ENCODE measurements at places on chromosomes 6 and 20. TPM values are rescaled to one million over a fixed set of nuclear protein-coding genes. Genes with fewer than 3 reads are reported as not detected.
A peak's percentile ranks its signal among the peaks of the same experiment; 100 is the strongest.

BNIP5 gene
- polyA plus RNA-seq: not detected

- DNase-seq: peak; percentile 98
- H3K4me3 ChIP-seq: no peak overlapping the region
- peak overlapping the region; percentile 84 for H3K27ac ChIP-seq
- no peaks in the 10 kb centered on the region for H3K36me3 ChIP-seq
- no peaks in the 10 kb centered on the region for H3K27me3 ChIP-seq
These were observed 72.4 kb upstream of the BACH2 start for GRCh38 chr6:90369024-90369519.

- DNase-seq: no peak
- peaks cover 12% of the 10 kb centered on the region for H3K27me3 ChIP-seq
- H3K36me3 ChIP-seq: no peaks in the 10 kb centered on the region
- H3K27ac ChIP-seq: no peak overlapping the region
- no peaks in the 10 kb centered on the region for H3K4me1 ChIP-seq
- H3K4me3 ChIP-seq: no peak overlapping the region
These were observed 467 bp downstream of the TREML4 start for GRCh38 chr6:41228616-41229015.

DNA sequence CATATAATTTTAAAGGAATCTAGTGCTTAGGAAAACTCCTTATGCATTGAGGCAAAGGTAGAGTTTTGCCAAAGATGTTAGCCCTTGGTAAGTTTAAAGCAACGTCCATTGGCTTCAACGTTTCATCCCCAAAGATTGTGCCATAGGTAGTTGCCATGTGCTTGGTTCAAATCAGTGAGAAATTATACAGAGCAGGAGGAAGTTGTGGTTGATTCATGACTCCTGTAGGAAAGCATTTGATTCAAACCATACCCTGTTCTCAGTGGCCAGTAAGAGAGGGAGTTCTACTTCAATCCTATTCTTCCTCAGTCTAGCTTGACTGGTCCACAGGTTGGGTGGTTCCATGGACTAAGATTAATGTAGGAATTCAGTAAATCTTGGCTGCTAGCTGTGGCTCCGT is 535.6 kb downstream of the QKI start:
- H3K4me1 ChIP-seq: peaks cover 43% of the 10 kb centered on the region
- H3K27ac ChIP-seq: no peak overlapping the region
- no peaks in the 10 kb centered on the region for H3K36me3 ChIP-seq

HLA-DQA1 gene
- polyA plus RNA-seq: 2.7 TPM

- H3K36me3 ChIP-seq: no peaks in the 10 kb centered on the region
- no peak overlapping the region for H3K4me3 ChIP-seq
- H3K27ac ChIP-seq: no peak overlapping the region
These were observed 19.0 kb downstream of the HECA start for GRCh38 chr6:139153855-139154254.

SLC35F1 gene
- 1.5 TPM for polyA plus RNA-seq

VSX1 gene
- polyA plus RNA-seq: not detected

RBM38 gene
- 53.8 TPM for polyA plus RNA-seq

DNA sequence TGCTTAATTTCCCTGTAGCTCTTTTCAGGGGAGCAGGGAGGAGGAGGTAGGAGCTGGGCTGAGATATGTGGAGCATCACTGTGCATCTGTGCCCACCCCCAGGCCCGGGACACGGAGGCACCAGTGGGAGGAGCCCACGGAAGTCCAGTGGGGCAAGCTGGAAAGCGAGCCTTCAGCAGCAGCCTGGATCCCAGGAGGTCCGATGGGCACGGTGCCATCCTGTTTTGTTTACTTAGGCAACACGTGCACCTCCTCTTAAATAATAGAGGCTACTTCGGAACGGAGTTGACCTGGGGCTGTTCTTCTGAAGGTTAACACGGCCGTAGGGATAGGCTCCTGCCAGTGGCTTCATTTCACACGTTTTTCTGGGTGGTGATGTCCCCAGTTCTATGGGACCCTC is 51.6 kb downstream of the CDH4 start:
- no peak overlapping the region for H3K4me3 ChIP-seq
- H3K27me3 ChIP-seq: peaks cover 10% of the 10 kb centered on the region
- no peak overlapping the region for H3K27ac ChIP-seq
- H3K4me1 ChIP-seq: peaks cover 7% of the 10 kb centered on the region

CALHM5 gene
- 2.3 TPM for polyA plus RNA-seq

DNA sequence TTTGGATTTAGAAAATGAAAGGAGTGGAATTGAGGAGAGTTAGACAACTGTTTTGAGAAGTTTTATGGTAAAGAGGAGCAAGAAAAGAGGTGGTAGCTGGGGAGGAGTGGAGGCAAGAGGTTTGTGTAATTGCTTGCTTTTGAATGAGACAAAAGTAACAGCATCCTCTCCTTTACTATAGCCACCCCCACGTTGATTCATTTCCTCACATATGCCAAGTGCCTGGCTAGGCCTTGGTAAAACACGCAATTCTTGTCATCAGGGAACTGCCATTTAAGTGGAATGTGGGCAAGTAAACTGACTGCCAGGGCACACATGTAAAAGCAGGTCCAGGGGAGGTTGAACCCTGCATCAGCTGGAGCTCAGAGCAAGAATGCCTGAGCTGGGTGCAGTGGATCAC is 4.1 kb downstream of the MTRES1 start:
- no peak for DNase-seq
- H3K27me3 ChIP-seq: no peaks in the 10 kb centered on the region
- peaks cover 19% of the 10 kb centered on the region for H3K36me3 ChIP-seq
- H3K4me3 ChIP-seq: no peak overlapping the region
- H3K4me1 ChIP-seq: peaks cover 5% of the 10 kb centered on the region

GRCh38 chr6:154923199-154923869 is 71.8 kb upstream of the TIAM2 start:
- no peaks in the 10 kb centered on the region for H3K36me3 ChIP-seq
- H3K27ac ChIP-seq: no peak overlapping the region
- peak; percentile 67 for DNase-seq
- H3K4me3 ChIP-seq: no peak overlapping the region
- peaks cover 17% of the 10 kb centered on the region for H3K4me1 ChIP-seq

SLC22A1 gene
- 0.53 TPM for polyA plus RNA-seq

Data from muscle of leg (tissue), 16 donors.